Pulmonary artery endothelial cell (primary cell): ENCODE measurements at places on chromosomes 5 and 9. TPM values are rescaled to one million over a fixed set of nuclear protein-coding genes. Genes with fewer than 3 reads are reported as not detected.
A peak's percentile ranks its signal among the peaks of the same experiment; 100 is the strongest.

DNA sequence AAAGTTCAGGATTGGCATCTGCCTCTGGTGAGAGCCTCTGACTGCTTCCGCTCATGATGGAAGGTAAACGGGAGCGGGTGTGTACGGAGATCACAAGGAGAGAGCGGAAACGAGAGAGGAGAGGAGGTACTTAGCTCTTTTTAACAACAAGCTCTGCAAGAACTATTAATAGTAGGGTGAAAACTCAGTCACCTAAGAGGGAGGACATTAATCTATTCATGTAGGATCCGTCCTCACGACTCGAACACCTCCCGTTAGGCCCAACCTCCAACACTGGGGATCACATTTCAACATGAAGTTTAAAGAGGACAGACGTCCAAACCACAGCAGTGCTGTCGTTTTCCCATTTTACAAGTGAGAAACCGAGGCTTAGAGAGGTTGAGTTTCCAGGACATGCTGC is 173.7 kb downstream of the SLC28A3 start:
- DNase-seq, result no peak

DNA sequence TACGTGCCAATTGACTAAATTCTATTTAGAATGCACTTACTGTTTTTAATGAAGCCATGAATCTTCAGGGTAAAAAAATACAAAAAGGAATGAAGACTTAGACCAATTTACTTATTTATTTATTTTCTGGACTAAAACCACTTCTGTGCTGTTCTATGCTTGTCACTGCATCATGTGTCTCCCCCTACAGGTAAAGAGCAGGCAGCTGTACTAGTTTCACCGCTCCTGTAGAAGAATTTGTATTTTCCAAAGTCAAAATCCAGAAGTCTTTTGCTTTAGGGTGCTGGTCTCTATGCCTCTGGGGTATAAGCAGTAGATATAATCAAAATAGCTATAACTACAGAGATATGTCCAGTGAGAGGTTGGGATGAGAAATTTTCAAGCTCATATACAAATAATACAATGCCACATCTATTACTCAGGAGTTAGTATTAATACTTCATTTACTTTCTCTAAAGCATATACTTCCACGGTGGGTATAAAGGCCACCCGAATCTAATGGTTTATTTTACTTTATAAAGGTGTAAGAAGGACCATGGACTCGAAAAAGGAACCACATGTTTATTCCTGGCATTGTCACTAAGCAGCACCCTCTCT is 591.5 kb downstream of the RAB3C start:
- peak; percentile 13 for DNase-seq

DNA sequence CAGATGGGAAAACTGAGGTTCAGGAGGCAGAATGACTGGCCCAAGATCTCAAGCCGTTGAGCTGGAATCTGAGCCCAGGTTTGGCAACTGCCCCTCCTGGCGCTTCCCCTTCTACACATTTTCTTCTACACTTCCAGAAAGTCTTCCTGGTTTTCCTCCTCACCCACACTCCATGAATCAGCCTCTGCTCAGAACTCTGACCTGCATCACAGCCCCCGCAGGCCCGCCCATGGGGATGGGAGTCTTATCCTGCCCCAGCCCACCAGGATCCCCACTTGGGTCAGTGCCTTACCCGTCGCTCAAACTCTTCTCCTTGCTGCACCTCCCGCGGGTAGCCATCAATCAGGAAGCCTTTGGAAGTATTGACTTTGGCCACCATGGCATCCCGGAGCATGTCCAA is 5.9 kb downstream of the AK1 start:
- DNase-seq, result no peak

GRCh38 chr5:136198453-136198852 is 5.5 kb upstream of the SMIM32 start:
- no peak for DNase-seq

DNA sequence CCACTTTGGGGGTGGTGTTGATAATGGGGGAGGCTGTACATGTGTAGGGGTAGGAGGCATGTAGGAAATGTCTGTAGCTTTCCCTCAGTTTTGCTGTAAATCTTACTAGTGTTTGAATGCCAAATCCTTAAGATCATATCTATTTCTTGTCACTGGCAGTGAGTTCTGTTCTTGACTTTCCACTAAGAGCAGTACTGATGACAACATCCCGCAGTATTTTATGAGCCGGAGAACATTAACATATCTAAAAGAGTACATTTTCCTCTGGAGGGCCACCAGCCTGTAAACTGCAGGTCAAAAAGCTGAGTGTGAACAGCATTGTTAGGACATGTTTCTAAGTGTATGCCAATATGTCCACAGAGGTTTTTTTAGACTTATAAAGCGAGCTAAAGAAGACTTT is 2.5 kb upstream of the HSPB3 start:
- DNase-seq, result no peak

- DNase-seq, result no peak
These were observed 15.1 kb upstream of the IPPK start for GRCh38 chr9:92685022-92685421.

DNA sequence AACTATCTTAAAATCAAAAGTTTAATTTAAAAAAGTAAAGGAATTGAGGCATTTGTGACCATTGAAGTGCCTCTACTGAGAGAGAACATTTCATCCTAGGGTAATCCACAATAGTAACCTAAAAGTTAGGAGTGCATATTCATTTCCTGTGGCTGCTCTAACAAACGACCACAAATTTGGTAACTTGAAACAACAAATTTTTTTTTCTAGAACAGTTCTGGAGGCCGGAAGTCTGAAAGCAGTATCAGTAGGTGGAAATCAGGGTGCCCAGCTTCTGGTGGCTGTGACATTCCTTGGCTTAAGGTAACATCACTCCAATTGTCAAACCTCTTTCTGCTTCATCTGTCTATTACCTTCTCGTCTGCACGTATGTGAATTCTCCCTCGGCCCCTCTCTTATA is 67.1 kb upstream of the SSBP2 start:
- no peak for DNase-seq

GRCh38 chr5:12208366-12209100 is 304.3 kb upstream of the CTNND2 start:
- DNase-seq, result no peak

- DNase-seq, result no peak
These were observed 21.3 kb downstream of the C5orf58 start for GRCh38 chr5:170254056-170254455.

GRCh38 chr5:61450493-61451279 is 118.6 kb downstream of the ZSWIM6 start:
- DNase-seq, result peak; percentile 51

- no peak for DNase-seq
These were observed 111.8 kb upstream of the FCN2 start for GRCh38 chr9:134768709-134769351.

DNA sequence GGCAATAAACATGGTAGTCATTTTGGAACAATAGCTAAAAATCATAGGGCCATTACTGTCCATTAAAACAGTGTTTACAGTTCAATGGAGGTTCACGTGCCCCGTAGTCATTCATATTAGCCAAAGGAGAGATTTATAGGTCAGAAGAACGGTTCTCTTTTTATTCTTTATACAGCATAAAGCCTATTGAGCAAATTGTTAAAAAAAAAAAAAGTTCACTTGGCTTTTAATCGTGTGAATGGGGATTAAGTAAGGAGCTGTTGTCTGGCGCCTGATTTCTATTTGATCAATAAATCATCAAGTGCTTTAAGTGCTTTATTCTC is 69.1 kb upstream of the TBCA start:
- DNase-seq, result no peak

- DNase-seq, result no peak
These were observed 68.0 kb downstream of the ZNF608 start for GRCh38 chr5:124678468-124678867.

- no peak for DNase-seq
These were observed 271.3 kb upstream of the DMRT1 start for GRCh38 chr9:570187-570586.

DNA sequence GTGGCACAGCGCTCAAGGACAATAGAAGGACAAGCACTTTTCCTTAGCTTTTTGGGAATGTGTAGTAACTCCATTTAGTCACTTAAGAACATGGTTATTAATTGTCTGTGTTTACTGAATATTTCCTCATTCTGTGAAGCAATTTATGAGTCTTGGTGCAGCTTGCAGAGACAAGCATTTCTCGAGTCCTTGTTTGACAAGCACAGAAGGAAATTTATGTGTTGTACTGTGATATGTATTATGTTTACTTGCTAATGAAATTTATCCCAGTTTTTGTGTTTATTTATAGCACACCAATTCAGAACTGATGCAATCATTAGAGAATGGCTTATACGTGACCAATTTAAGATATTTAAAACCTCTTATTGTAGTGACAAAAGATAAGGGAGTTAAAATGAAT is 168.6 kb downstream of the PRELID2 start:
- no peak for DNase-seq

DNA sequence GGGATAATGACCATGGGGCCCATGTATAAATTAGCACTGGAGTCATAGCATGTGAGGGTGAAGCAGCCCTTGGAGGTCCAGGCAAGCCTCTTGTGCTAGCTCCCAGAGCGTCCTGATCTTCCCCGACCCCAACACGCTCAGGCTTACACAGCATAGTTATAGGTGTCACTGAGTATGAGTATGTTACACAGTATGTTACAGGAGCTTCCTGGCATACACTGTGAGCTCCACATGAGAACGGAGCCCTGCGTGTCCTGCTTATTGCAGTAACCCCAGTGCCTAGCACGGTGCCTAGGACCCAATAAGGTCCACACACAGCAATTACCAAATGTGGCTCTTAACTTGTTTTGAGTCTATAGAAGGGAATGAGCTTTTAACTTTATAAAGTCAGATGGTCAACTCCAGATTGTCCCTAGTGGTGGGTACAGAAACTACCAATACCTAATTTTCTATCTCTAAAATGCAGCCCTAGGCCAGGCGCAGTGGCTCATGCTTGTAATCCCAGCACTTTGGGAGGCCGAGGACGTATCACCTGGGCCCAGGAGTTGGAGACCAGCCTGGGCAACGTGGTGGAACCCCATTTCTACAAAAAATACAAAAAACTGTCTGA is 64.1 kb downstream of the PLAC8L1 start:
- no peak for DNase-seq

- no peak for DNase-seq
These were observed 578 bp upstream of the TNFAIP8 start for GRCh38 chr5:119355244-119355638.

- DNase-seq, result no peak
These were observed 100.9 kb downstream of the SMARCA2 start for GRCh38 chr9:2116073-2116472.

The THG1L gene
- 11.1 and 15.4 TPM in 2 replicates for total RNA-seq

The COL23A1 gene
- not detected in 2 replicates for total RNA-seq

The TRIM36 gene
- total RNA-seq, result 0.26 and 0.74 TPM in 2 replicates

The POU5F2 gene
- total RNA-seq, result 0.26 and 0.46 TPM in 2 replicates

The GTF3C4 gene
- total RNA-seq, result 16.7 and 18.2 TPM in 2 replicates

The PLEKHG4B gene
- total RNA-seq, result not detected in 2 replicates

The FGF10 gene
- total RNA-seq, result not detected in 2 replicates

The PCDHB14 gene
- total RNA-seq, result 0.53 and 0.78 TPM in 2 replicates

The ANXA6 gene
- 329 and 410 TPM in 2 replicates for total RNA-seq

The TAS2R1 gene
- total RNA-seq, result not detected in 2 replicates

The MRRF gene
- 41.3 and 42.6 TPM in 2 replicates for total RNA-seq
